ENCODE measurements at places on chromosomes 3 and 15. TPM values are rescaled to one million over a fixed set of nuclear protein-coding genes. Genes with fewer than 3 reads are reported as not detected.

Gene ANKRD34C
- total RNA-seq = not detected

Gene ZDHHC23
- 3.3 TPM for total RNA-seq

Gene DNAJC13
- 28.1 TPM for total RNA-seq

Gene ZNF860
- total RNA-seq = not detected

Gene RBP2
- not detected for total RNA-seq

Gene STRA6
- total RNA-seq = 10.0 TPM

DNA sequence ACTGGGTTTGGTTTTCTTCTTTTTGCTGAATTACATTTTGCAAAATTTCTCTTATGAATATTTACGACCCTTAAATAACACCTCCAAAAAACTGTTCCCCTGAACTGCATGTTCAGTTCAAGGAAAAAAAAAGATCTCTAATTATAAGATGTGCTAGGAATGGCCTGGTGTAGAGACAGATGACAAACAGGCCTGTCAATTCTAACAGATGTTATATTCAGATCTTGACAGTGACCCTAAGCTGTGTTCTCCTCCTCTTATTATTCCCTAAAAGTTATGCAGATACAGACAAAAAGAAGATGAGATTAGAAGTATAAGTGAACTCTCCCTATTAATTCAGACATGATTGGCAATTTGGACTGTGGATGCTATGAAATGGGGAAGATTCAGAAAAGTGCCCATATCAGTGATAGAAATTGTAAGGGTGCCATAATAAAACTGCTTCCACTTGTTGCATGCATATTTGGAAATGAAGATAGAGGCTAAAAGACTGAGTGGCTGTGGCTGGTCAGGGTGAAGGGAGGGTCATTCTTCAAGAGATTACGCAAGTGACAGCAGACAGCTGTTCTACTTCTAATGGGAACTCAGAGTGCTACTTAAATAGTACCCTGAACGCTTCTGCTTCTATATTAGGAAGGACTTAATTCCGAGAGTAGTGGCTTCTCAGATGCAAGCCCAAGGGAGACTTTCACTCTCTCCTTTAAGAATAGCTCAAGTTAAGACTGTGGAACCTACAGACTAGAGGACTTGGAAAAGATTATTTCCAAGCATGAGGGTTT lies 75.5 kb downstream of the ADAMTS9 start:
- no peaks in the 10 kb centered on the region for H3K4me1 ChIP-seq
- DNase-seq = no peak
- no peak overlapping the region for H3K4me3 ChIP-seq
- no peaks in the 10 kb centered on the region for H3K27me3 ChIP-seq
- no peak overlapping the region for H3K27ac ChIP-seq

DNA sequence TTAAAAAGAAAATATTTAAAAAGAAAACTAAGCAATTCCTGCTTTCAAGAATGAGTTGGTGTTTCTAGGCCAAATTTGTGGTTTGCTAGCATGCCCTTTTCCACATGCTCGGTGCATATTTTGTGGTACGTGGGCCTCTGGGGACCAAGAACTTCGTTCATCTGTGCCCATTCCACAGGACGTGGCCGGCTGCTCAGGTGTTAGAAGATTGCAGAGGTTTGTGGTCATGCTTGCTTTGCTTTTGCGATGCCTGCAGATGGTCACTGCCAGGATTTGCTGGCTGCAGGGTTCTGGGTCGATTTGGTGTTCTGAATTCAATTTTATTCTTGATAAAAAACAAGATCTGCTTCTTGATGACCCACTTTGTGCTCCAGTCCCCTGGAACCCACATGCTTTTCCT lies 7.5 kb downstream of the PSTPIP1 start:
- H3K27me3 ChIP-seq = no peaks in the 10 kb centered on the region
- no peak for DNase-seq
- H3K36me3 ChIP-seq = no peaks in the 10 kb centered on the region
- peaks cover 34% of the 10 kb centered on the region for H3K4me1 ChIP-seq

DNA sequence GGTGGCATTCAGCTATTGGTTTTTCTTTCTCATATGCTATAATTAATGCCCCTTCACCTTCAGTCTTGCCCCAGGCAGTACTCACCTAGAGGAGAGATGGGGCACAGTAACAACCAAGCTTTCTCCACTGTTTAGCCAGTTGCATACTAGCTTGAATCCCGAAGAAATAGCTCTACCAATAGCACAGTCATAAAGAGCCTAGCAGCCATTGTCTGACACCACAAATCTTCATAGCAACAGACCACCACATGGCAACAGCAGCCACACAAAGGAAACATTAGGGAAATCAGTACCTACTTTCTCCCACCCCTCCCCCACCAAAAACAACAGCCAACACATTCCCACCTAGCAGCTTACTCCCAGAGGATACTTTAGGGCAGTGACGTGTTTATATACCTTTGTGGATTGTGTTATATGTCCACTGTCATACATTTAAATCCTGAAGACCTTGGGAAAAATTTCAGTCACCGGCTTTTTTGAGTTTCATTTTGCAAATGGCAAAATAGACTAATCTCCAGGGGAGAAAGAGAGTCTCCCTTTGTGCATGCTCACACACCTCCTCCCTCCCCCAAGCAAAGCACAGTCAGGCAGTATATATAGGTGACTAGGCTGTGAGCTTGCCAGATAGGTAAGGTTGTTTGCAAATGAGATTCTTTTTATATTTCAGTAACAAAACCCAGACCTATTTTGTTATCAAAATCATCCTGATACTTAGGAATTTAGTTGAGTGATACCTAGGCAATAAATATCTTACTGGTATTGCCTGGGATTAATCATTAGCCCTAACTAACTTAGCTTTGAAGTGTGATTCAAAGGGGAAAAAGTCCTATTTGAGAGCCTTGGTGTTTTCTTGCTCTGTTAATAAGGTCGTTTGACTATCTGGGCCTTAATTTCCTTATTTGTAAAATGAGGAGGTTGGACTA lies 140.6 kb downstream of the RBPMS2 start:
- peak overlapping the region; percentile 41 for H3K4me3 ChIP-seq
- peaks cover 45% of the 10 kb centered on the region for H3K4me1 ChIP-seq
- H3K27me3 ChIP-seq = no peaks in the 10 kb centered on the region
- H3K36me3 ChIP-seq = peaks cover 24% of the 10 kb centered on the region
- peak overlapping the region; percentile 97 for H3K27ac ChIP-seq
- peak; percentile 91 for DNase-seq

DNA sequence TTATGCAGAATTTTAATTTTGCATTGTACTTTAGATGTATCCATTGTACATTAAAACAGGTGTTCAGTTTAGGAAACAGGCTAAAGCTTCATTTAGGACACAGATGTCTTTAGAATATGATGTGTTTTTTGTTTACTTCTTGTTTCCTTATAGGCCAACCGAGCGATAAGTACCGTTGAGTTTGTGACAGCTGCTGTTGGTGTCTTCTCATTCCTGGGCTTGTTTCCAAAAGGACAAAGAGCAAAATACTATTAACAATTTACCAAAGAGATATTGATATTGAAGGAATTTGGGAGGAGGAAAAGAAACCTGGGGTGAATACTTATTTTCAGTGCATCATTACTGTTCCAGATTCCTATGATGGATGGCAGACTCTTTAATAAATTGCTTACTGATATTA lies 29.4 kb downstream of the PLAAT1 start:
- no peaks in the 10 kb centered on the region for H3K4me1 ChIP-seq
- H3K27me3 ChIP-seq = no peaks in the 10 kb centered on the region
- H3K4me3 ChIP-seq = no peak overlapping the region

- H3K4me3 ChIP-seq = no peak overlapping the region
- no peaks in the 10 kb centered on the region for H3K27me3 ChIP-seq
Measured at GRCh38 chr3:108014943-108015342, 75.9 kb downstream of the CD47 start.

GRCh38 chr3:107956991-107957900 lies 133.6 kb downstream of the CD47 start:
- H3K27me3 ChIP-seq = no peaks in the 10 kb centered on the region
- H3K4me1 ChIP-seq = no peaks in the 10 kb centered on the region
- no peak overlapping the region for H3K4me3 ChIP-seq
- DNase-seq = no peak

GRCh38 chr3:40304352-40304751 lies 5.2 kb upstream of the EIF1B start:
- H3K4me3 ChIP-seq = no peak overlapping the region
- no peaks in the 10 kb centered on the region for H3K4me1 ChIP-seq
- H3K27me3 ChIP-seq = no peaks in the 10 kb centered on the region
- no peak overlapping the region for H3K27ac ChIP-seq

GRCh38 chr3:7204848-7205156 lies 343.9 kb downstream of the GRM7 start:
- no peak overlapping the region for H3K4me3 ChIP-seq
- DNase-seq = peak; percentile 41
- no peaks in the 10 kb centered on the region for H3K36me3 ChIP-seq
- no peaks in the 10 kb centered on the region for H3K27me3 ChIP-seq

DNA sequence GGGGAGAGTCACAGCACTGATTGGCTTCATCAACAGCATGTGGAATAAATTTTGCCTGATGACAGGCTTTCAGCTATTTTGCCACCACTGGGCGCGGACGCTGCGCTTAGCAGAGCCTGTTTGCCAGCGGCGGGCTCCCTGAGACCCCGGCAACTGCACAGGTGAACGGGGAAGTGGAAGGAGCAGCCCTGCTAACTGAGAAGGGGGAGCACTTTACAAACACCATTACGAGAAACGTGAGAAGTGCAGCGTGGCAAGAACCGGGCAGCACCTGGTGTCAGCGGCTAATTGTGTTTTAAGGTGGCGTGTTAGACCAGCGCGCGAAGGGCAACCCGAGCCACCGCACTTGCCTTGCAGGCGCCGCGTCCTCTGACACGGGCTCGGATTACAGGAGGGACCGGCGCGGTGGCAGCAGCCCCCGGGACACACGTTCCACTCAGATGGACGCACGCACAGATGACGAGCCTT lies 307.8 kb upstream of the ARRDC4 start:
- H3K27me3 ChIP-seq = no peaks in the 10 kb centered on the region
- H3K4me1 ChIP-seq = no peaks in the 10 kb centered on the region
- no peak for DNase-seq
- H3K36me3 ChIP-seq = no peaks in the 10 kb centered on the region
- H3K4me3 ChIP-seq = no peak overlapping the region
- no peak overlapping the region for H3K27ac ChIP-seq

DNA sequence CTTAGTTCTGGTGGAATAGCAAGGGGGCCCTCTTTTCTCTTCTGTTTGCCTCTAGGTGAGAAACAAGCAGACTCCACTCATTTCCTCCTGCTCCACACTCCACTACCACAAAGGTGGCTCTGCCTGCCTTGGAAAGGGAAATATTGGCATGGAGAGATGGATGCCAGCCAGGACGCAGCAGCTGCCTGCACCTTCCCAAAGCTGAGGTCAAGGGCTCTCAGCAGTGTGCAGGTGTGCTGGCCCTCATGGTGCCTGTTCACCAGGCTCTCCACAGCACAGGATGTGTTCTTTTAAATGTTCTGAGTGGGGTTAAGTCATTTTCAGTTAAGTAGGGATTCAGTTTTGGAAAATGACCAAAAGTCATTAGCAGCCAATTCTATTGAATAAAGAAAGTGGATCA lies 211.2 kb upstream of the STRIT1 start:
- H3K4me1 ChIP-seq = no peaks in the 10 kb centered on the region
- H3K36me3 ChIP-seq = no peaks in the 10 kb centered on the region
- no peak overlapping the region for H3K27ac ChIP-seq
- no peaks in the 10 kb centered on the region for H3K27me3 ChIP-seq
- H3K4me3 ChIP-seq = no peak overlapping the region

DNA sequence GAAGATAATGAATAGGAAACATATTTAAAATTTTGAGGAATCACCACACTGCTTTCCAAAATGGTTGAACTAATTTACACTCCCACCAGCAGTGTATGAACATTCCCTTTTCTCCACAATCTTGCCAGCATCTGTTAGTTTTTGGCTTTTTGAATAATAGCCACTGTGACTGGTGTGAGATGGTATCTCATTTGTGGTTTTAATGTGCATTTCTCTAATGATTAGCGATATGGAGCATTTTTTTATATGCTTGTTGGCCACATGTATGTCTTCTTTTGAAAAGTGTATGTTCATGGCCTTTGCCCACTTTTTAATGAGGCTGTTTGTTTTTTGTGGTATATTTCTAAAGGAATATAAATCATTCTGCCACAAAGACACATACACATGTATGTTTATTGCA lies 166.3 kb downstream of the NECTIN3 start:
- no peaks in the 10 kb centered on the region for H3K27me3 ChIP-seq
- H3K4me3 ChIP-seq = no peak overlapping the region
- H3K4me1 ChIP-seq = no peaks in the 10 kb centered on the region
- no peak overlapping the region for H3K27ac ChIP-seq

DNA sequence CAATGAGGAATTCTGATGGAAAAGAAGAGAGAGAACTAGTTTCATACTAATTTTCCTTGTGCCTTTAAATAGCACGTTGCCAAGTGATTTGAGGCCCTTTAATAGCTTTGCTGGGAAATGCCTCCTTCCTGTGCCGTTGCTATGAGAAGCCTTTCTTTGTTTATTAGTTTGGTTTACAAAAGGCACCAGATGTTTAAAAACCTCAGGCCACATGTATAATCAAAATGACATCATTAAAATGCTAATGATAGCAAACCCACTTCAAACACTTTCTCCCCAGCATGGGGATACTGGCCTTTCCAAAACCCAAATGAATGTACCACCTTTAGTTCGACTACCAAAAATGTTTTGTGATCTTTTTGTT lies 50.0 kb upstream of the TBC1D23 start:
- no peak overlapping the region for H3K4me3 ChIP-seq
- peaks cover 11% of the 10 kb centered on the region for H3K4me1 ChIP-seq
- no peaks in the 10 kb centered on the region for H3K36me3 ChIP-seq

DNA sequence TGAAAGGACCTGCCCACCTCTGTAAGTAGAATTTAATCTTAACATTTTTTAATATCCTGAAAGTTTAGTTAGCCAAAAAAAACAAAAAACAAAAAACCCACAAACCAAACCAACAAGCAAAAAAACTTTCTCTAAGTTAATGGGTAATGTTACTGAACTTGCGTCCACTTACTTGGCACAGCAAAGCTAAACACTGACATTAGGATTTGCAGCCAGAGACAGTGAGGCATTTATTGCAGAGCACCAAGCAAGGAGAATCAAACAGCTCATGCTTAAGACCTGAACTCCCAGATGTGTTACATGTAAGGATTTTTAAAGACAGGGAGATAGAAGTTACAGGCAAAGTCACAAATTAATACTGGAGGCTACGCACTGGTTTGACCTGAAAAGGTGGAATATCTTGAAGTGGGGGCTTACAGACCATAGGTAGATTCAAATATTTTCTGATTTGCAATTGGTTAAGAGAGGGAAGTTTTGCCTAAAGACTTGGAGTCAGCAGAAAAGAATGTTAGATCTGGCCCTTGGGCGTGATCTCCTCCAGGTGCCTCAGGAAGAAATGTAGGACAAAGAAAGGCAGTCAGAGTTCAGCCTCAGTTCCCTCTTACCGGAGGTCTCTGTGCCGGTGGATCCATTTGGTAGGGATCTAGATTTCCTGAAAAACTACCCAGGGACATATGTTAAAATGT lies 205.0 kb downstream of the ADAMTSL3 start:
- no peak overlapping the region for H3K4me3 ChIP-seq
- H3K36me3 ChIP-seq = no peaks in the 10 kb centered on the region
- H3K27ac ChIP-seq = no peak overlapping the region
- DNase-seq = no peak

Data from GM12878 (cell line).